ENCODE measurements at places on chromosomes 1 and 21. TPM values are rescaled to one million over a fixed set of nuclear protein-coding genes. Genes with fewer than 3 reads are reported as not detected.

- peaks cover 8% of the 10 kb centered on the region for H3K36me3 ChIP-seq
- DNase-seq, result no peak
- H3K27me3 ChIP-seq, result peaks cover 9% of the 10 kb centered on the region
- H3K4me1 ChIP-seq, result peaks cover 4% of the 10 kb centered on the region
Observed at GRCh38 chr1:173268786-173269277, 61.7 kb upstream of the TNFSF4 start.

The PDPN gene
- total RNA-seq, result not detected

The IGSF3 gene
- 0.24 TPM for total RNA-seq

The OR2G6 gene
- not detected for total RNA-seq

The PRPF38B gene
- total RNA-seq, result 76.3 TPM

DNA sequence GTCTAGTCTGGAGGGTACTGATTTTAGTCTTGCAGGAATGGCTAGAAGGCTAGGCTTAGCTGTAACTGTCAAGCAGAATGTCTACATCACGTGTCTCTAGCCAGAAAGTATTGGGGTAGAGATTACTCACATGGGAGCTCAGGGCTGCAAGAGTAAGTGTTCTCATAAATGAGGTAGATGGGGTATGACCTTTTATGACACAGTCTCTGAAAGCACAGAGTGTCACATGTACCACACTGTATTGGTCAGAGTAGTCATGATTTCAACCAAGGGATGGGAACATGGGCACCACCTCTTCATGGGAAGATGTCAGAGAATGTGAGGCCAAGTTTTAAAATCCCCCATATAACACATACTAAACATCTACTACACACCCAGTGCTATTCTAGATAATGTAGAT lies 2.9 kb downstream of the FYB2 start:
- no peak overlapping the region for H3K27ac ChIP-seq
- peaks cover 43% of the 10 kb centered on the region for H3K27me3 ChIP-seq
- H3K4me1 ChIP-seq, result no peaks in the 10 kb centered on the region
- no peak for DNase-seq
- H3K36me3 ChIP-seq, result no peaks in the 10 kb centered on the region

- H3K4me3 ChIP-seq, result no peak overlapping the region
- H3K27me3 ChIP-seq, result peaks cover 3% of the 10 kb centered on the region
- H3K27ac ChIP-seq, result no peak overlapping the region
- no peaks in the 10 kb centered on the region for H3K36me3 ChIP-seq
Observed at GRCh38 chr1:42136466-42136865, 16.7 kb upstream of the GUCA2B start.

- no peak overlapping the region for H3K27ac ChIP-seq
- no peak overlapping the region for H3K4me3 ChIP-seq
- H3K27me3 ChIP-seq, result no peaks in the 10 kb centered on the region
- peaks cover 19% of the 10 kb centered on the region for H3K4me1 ChIP-seq
- DNase-seq, result no peak
Observed at GRCh38 chr1:184577319-184577718, 177.3 kb downstream of the EDEM3 start.

DNA sequence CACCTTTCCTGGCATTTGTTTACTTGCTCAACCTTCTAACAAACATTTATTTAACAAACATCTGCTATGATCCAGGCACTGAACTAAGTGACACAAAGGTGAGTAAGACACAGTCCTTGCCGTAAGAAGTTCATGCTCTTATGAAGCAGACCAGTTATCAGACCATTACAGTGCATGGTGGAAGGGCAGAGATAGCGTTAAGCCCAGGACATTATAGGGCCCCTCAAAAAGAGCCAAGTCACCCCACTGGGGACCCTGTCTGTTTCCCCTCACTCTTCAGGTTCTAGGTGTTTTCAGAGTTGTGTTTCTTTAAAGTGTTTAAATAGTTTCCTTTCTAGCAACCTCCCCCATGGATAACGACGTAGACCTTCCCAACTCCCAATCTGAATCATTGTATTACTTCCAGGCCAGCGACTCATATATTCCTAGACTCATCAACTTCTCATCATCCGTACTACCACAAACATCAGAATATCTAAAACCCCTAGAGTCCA lies 39.3 kb downstream of the TCP10L start:
- no peaks in the 10 kb centered on the region for H3K27me3 ChIP-seq
- no peak for DNase-seq
- H3K36me3 ChIP-seq, result no peaks in the 10 kb centered on the region

- no peaks in the 10 kb centered on the region for H3K27me3 ChIP-seq
- H3K4me1 ChIP-seq, result peaks cover 12% of the 10 kb centered on the region
- DNase-seq, result no peak
- no peak overlapping the region for H3K27ac ChIP-seq
- H3K4me3 ChIP-seq, result no peak overlapping the region
Observed at GRCh38 chr1:40659649-40659947, 5.9 kb downstream of the RIMS3 start.

DNA sequence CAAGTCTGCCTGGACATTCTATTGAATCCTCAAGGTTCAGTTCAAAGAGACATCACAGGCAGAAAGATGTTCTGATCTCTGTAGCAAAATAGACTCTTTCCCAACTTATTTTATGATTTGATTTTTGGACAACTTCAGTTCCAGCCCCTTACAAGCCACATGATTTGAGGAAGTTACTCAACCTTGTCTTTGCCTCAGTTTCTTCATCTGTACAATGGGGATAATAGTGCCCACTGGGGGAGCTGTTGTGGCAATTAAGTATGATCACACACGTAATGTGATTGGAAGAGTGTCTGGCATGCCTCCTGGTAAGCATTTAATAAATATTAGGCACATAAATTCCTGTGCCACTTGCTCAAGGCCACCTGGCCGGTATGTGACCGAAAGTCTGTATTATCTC lies 130.6 kb downstream of the DAB1 start:
- no peak overlapping the region for H3K4me3 ChIP-seq
- no peak for DNase-seq
- no peaks in the 10 kb centered on the region for H3K4me1 ChIP-seq
- H3K27me3 ChIP-seq, result peaks cover 11% of the 10 kb centered on the region

The SYT2 gene
- not detected for total RNA-seq

DNA sequence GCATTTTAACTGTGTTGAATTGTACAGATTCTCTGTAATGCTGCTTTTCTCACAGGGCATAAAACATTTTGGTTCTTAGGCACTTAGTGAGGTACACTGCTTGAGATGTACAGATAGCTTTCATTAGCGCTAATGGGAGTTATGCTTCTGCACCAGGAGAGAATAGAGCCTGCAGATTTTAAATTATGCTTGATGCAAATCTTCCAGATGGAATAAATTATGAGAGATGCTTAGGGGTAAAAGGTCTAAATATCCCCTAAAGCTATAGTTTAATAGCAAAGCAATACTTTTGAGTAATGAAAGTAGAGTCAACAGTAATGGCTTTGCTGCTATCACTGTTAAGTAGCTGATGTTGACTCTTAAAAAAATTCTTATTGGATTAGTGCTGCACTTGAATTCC lies 248.9 kb downstream of the S1PR1 start:
- H3K4me1 ChIP-seq, result no peaks in the 10 kb centered on the region
- H3K4me3 ChIP-seq, result no peak overlapping the region
- peaks cover 11% of the 10 kb centered on the region for H3K27me3 ChIP-seq
- no peak for DNase-seq
- H3K36me3 ChIP-seq, result peaks cover 1% of the 10 kb centered on the region

DNA sequence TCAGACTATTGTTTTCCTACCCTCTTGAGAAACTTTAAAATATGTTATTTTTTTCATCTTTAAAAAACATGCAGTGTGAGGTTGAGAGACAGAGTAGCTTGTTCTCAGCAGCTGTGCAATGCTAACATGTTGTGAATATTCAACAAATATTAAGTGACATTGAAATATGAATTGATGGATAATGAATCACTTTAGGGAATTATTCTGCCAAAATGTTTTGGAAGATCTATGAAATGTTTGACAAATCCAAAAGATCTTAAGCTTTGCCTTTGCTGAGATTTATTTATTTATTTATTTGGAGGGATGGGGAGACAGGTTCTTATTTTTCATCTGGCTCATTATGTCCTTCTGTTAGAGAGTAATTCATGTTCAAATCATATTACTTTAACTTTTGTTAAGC lies 680.1 kb upstream of the CXADR start:
- no peaks in the 10 kb centered on the region for H3K36me3 ChIP-seq
- DNase-seq, result no peak
- H3K27ac ChIP-seq, result no peak overlapping the region
- no peak overlapping the region for H3K4me3 ChIP-seq
- H3K4me1 ChIP-seq, result no peaks in the 10 kb centered on the region
- H3K27me3 ChIP-seq, result no peaks in the 10 kb centered on the region
